ENCODE measurements at places on chromosomes 6 and 20. TPM values are rescaled to one million over a fixed set of nuclear protein-coding genes. Genes with fewer than 3 reads are reported as not detected.

The CCM2L gene
- total RNA-seq = 0.49 TPM

DNA sequence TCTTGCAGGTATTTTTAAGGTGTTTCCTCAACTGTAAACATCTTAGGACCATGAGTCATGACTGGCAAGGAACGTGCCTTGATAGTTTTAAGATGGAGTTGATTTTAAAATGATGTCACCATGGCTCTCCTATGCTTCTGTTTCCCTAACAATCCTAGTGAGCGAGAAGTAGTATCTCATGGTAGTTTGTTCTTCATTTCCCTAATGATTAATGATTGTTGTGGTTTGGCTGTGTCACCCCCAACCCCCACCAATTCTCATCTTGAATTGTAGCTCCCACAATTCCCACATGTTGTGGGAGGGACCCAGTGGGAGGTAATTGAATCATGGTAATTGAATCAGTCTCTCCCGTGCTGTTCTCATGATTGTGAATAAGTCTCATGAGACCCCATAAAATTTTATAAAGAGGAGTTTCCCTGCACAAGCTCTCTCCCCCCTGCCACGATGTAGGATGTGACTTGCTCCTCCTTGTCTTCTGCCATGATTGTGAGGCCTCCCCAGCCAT, 16.8 kb upstream of the BNIP5 start:
- no peak overlapping the region for H3K4me3 ChIP-seq
- no peak overlapping the region for H3K27ac ChIP-seq
- no peak for DNase-seq
- H3K4me1 ChIP-seq = no peaks in the 10 kb centered on the region
- no peaks in the 10 kb centered on the region for H3K36me3 ChIP-seq

DNA sequence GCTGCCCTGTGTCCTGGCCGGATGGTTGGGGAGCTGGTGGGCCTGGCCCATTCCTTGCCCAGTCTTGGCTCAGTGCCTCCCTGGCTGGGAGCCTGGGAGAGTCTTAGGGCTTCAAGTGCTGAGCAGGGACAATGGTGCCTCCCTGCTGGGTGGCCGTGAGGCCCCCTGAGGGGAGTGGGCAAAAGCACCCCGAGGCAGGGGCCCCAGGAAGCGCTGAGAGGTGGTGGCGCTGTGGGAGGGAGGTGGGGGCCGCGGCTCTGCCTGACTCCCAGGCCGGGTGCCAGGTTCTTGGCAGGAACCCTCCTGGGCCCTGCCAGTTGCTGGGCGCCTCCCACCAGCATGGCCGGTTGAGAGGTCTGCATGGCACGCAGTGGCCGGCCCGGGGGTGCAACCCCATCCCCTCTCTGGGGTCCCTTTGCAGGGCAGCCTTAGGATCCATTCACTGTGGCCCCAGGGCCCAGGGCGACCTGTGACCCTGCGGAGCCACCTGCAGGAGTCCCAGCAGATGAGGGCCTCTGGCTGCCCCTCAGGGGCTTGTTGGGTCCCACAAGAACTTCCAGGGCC, 9.2 kb upstream of the RPS21 start:
- H3K4me1 ChIP-seq = peaks cover 5% of the 10 kb centered on the region
- no peaks in the 10 kb centered on the region for H3K36me3 ChIP-seq
- no peak for DNase-seq

- H3K27ac ChIP-seq = no peak overlapping the region
- H3K27me3 ChIP-seq = no peaks in the 10 kb centered on the region
- no peaks in the 10 kb centered on the region for H3K4me1 ChIP-seq
- no peak for DNase-seq
- no peaks in the 10 kb centered on the region for H3K36me3 ChIP-seq
These were observed 322.7 kb upstream of the NOX3 start for GRCh38 chr6:155778336-155778735.

The RAET1L gene
- total RNA-seq = not detected

The SIRPD gene
- total RNA-seq = not detected

GRCh38 chr20:5356941-5357340, 40.2 kb upstream of the PROKR2 start:
- H3K36me3 ChIP-seq = no peaks in the 10 kb centered on the region
- no peak overlapping the region for H3K4me3 ChIP-seq
- no peak overlapping the region for H3K27ac ChIP-seq
- H3K4me1 ChIP-seq = no peaks in the 10 kb centered on the region

- H3K4me3 ChIP-seq = peak overlapping the region; percentile 71
- peak; percentile 48 for DNase-seq
- peaks cover 5% of the 10 kb centered on the region for H3K4me1 ChIP-seq
- H3K27ac ChIP-seq = peak overlapping the region; percentile 39
- no peaks in the 10 kb centered on the region for H3K36me3 ChIP-seq
These were observed 799 bp upstream of the ME1 start for GRCh38 chr6:83431545-83432155.

The SH3BGRL2 gene
- 12.3 TPM for total RNA-seq

DNA sequence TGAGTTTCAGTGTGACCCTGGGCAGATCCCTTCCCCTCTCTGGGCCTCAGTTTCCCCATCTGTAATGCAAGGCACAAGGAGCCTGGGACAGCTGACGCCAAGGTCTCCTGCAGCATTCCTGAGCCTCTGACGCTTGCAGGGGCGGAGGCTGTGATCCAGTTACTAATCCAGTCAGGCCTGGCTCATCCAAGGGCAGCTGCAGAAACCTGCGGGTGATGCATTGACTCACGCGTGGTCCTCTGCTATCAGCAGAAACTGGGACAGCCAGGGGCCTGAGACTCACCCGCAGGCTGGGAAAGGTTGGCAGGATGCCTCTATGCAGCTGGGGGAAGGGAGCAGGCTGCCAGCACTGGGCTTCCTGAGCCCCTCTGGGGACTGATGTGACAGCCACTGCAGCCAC, 65.0 kb upstream of the SIRPA start:
- no peaks in the 10 kb centered on the region for H3K4me1 ChIP-seq
- H3K36me3 ChIP-seq = no peaks in the 10 kb centered on the region
- no peak for DNase-seq
- H3K4me3 ChIP-seq = no peak overlapping the region
- no peaks in the 10 kb centered on the region for H3K27me3 ChIP-seq

The MUC21 gene
- not detected for total RNA-seq

The TREM1 gene
- 0.28 TPM for total RNA-seq

DNA sequence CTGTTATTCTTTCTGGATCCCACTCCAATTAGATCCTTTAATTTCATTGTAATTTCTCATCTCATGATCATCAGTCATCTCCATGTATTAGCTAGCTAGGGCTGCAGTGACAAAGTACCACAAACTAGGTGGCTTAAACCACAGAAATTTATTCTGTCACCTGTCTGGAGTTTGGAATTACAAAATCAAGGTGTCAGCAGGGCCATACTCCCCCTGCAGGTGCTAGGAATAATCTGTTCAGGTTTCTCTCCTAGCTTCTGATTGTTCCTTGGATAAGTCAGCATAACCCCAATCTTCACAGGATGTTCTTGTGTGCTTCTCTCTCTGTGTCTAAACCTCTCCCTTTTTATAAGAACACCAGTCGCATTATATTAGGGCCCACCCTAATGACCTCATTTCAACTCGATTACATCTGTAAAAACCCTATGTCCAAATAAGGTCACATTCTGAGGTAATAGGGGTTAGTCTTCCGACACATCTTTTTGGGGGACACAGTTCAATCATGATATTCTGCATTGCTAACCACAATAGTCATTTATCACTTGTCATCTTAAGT, 40.5 kb downstream of the BEND6 start:
- DNase-seq = no peak
- H3K4me3 ChIP-seq = no peak overlapping the region
- no peak overlapping the region for H3K27ac ChIP-seq
- no peaks in the 10 kb centered on the region for H3K4me1 ChIP-seq
- H3K36me3 ChIP-seq = no peaks in the 10 kb centered on the region

The CLVS2 gene
- not detected for total RNA-seq

DNA sequence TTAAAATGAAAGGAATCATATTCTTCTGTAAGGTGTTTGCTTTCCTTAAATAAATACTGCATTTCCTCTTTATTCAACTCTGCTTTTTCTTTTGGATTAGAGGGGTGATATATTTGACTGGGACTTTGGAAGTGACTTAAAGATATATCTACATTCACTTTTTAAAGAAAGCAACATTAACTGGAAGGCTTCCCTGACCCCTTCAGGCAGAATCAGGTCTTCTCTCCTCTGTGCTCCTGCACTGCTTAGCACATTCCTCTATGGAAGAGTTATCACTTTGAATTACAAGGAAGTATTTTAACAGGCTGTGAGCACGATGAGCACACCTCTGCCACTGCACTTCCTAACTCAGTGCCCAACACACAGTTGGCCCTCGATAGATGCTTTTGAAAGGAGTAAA, 59.2 kb upstream of the POU3F2 start:
- H3K27ac ChIP-seq = no peak overlapping the region
- no peaks in the 10 kb centered on the region for H3K27me3 ChIP-seq
- no peaks in the 10 kb centered on the region for H3K4me1 ChIP-seq
- no peak for DNase-seq

- H3K36me3 ChIP-seq = no peaks in the 10 kb centered on the region
- peaks cover 6% of the 10 kb centered on the region for H3K4me1 ChIP-seq
- no peak overlapping the region for H3K27ac ChIP-seq
- no peaks in the 10 kb centered on the region for H3K27me3 ChIP-seq
These were observed 108.4 kb upstream of the MLN start for GRCh38 chr6:33912195-33912594.

GRCh38 chr6:54595844-54596243, 250.7 kb upstream of the FAM83B start:
- no peak overlapping the region for H3K27ac ChIP-seq
- no peak overlapping the region for H3K4me3 ChIP-seq
- H3K4me1 ChIP-seq = no peaks in the 10 kb centered on the region
- no peak for DNase-seq
- H3K27me3 ChIP-seq = no peaks in the 10 kb centered on the region

The AAR2 gene
- total RNA-seq = 12.4 TPM

GRCh38 chr6:157650261-157650640, 172.8 kb upstream of the SNX9 start:
- no peaks in the 10 kb centered on the region for H3K36me3 ChIP-seq
- DNase-seq = no peak
- H3K4me1 ChIP-seq = no peaks in the 10 kb centered on the region
- no peak overlapping the region for H3K27ac ChIP-seq
- H3K27me3 ChIP-seq = no peaks in the 10 kb centered on the region

GRCh38 chr6:149628875-149629510, 19.5 kb downstream of the KATNA1 start:
- H3K4me1 ChIP-seq = no peaks in the 10 kb centered on the region
- no peak overlapping the region for H3K4me3 ChIP-seq
- DNase-seq = no peak
- H3K27ac ChIP-seq = no peak overlapping the region
- no peaks in the 10 kb centered on the region for H3K36me3 ChIP-seq
- H3K27me3 ChIP-seq = no peaks in the 10 kb centered on the region

The REPS1 gene
- 17.7 TPM for total RNA-seq

GRCh38 chr20:9660236-9660868, 146.0 kb downstream of the LAMP5 start:
- no peak for DNase-seq
- no peaks in the 10 kb centered on the region for H3K4me1 ChIP-seq
- H3K27ac ChIP-seq = no peak overlapping the region
- no peaks in the 10 kb centered on the region for H3K36me3 ChIP-seq
- no peaks in the 10 kb centered on the region for H3K27me3 ChIP-seq

GRCh38 chr20:47319517-47320252, 36.8 kb downstream of the ZMYND8 start:
- H3K27ac ChIP-seq = peak overlapping the region; percentile 82
- H3K4me1 ChIP-seq = peaks cover 34% of the 10 kb centered on the region
- H3K4me3 ChIP-seq = no peak overlapping the region

The BTNL2 gene
- not detected for total RNA-seq

GRCh38 chr6:57021086-57021720, 25.3 kb upstream of the KIAA1586 start:
- H3K4me1 ChIP-seq = no peaks in the 10 kb centered on the region
- H3K27ac ChIP-seq = no peak overlapping the region

DNA sequence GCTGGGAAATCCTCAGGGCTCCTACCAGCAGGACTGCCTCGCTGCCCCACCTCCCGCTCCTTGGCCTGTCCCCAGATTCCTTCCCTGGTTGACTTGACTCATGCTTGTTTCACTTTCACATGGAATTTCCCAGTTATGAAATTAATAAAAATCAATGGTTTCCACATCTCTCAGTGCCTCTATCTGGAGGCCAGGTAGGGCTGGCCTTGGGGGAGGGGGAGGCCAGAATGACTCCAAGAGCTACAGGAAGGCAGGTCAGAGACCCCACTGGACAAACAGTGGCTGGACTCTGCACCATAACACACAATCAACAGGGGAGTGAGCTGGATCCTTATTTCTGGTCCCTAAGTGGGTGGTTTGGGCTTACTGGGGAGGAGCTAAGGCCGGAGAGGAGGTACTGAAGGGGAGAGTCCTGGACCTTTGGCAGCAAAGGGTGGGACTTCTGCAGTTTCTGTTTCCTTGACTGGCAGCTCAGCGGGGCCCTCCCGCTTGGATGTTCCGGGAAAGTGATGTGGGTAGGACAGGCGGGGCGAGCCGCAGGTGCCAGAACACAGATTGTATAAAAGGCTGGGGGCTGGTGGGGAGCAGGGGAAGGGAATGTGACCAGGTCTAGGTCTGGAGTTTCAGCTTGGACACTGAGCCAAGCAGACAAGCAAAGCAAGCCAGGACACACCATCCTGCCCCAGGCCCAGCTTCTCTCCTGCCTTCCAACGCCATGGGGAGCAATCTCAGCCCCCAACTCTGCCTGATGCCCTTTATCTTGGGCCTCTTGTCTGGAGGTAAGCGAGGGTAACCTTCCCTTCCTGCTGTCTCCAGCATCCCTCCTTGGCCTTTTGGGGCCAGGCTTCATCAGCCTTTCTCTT, at the start of gene CFB:
Gene CFB (plus strand): TSS at position 589 of the 863 bp plus-strand sequence. CDS start 127 bp downstream, at position 716.
- no peak within 1 kb of the TSS for H3K4me3 ChIP-seq
- no peaks in the 10 kb centered on the region for H3K27me3 ChIP-seq
- DNase-seq = peak; percentile 75
- H3K36me3 ChIP-seq = no peaks in the 10 kb centered on the region
- H3K4me1 ChIP-seq = no peaks in the 10 kb centered on the region

GRCh38 chr6:170247178-170247701, 43.6 kb downstream of the DLL1 start:
- no peaks in the 10 kb centered on the region for H3K36me3 ChIP-seq
- DNase-seq = no peak
- no peaks in the 10 kb centered on the region for H3K27me3 ChIP-seq
- no peaks in the 10 kb centered on the region for H3K4me1 ChIP-seq

GRCh38 chr6:17446713-17447112, 53.3 kb downstream of the CAP2 start:
- H3K36me3 ChIP-seq = no peaks in the 10 kb centered on the region
- no peak overlapping the region for H3K27ac ChIP-seq
- no peaks in the 10 kb centered on the region for H3K4me1 ChIP-seq
- H3K4me3 ChIP-seq = no peak overlapping the region

All from pancreas (tissue), 10 donors.